Pulmonary artery endothelial cell (primary cell): ENCODE measurements at places on chromosomes 6 and 20.

DNA sequence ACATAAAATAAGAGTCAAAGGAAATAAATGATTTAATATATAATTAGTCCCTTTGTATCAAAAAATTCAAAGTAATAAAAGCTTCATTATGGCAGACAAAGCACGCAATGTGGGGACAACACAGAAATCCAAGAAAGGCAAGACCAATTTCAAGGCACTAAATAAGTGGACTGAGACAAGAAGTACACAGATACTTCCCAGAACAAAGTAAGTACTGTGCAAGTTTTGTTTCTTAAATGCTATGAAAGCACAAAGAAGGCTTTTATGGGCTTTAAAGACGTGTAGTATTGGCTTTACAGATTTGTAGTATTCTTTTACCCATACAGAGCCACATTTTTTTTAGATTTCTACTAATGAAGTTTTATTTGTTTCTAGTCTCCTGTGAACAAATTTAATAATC is 174.6 kb downstream of the TRDN start:
- no peak for DNase-seq

GRCh38 chr6:101296169-101296960 is 97.1 kb upstream of the GRIK2 start:
- no peak for DNase-seq

- DNase-seq = peak; percentile 3
These were observed 802.9 kb downstream of the MAFB start for GRCh38 chr20:39885975-39886649.

- no peak for DNase-seq
These were observed 91.3 kb downstream of the FRK start for GRCh38 chr6:115969207-115969929.

DNA sequence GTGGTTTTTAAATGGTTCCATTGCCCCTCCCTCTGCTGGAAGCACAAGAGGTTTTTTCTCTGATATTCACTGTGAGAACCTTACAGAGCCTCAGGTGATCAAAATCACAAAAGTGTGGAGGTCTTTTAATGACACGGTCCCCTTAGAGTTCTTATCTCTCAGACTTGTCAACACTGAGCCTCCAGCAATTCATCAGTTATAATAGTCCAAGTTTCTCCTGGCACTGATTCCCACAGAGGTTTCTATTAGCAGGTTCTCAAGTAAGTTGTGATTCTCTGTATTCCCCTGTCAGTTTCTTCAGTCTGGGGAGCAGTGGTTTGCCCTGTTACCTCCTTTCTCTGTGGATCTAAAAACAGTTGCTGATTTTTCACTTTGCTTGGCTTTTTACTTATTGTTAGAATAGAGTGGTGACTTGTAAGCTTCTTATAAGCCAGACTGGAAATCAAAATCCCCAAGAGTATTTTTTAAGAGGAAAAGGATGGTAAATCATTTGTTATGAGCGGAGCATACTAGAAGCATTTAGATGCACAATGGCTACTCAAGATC is 157.4 kb upstream of the BMP5 start:
- no peak for DNase-seq

- no peak for DNase-seq
These were observed 180.0 kb upstream of the UST start for GRCh38 chr6:148566664-148567350.

GRCh38 chr6:150087336-150087735 is 18.4 kb upstream of the ULBP3 start:
- no peak for DNase-seq

GRCh38 chr20:57394121-57395082 is 3.2 kb downstream of the RBM38 start:
- no peak for DNase-seq

- no peak for DNase-seq
These were observed 14.8 kb downstream of the MTHFD1L start for GRCh38 chr6:150880336-150880735.

- no peak for DNase-seq
These were observed 11.1 kb upstream of the SLC16A10 start for GRCh38 chr6:111076024-111076695.

GRCh38 chr6:24494821-24495795 is at the start of gene ALDH5A1:
Gene ALDH5A1, plus strand, starts transcription at chr6:24494969. Its CDS starts 28 bp downstream, at chr6:24494997.
- DNase-seq = peak; percentile 11

DNA sequence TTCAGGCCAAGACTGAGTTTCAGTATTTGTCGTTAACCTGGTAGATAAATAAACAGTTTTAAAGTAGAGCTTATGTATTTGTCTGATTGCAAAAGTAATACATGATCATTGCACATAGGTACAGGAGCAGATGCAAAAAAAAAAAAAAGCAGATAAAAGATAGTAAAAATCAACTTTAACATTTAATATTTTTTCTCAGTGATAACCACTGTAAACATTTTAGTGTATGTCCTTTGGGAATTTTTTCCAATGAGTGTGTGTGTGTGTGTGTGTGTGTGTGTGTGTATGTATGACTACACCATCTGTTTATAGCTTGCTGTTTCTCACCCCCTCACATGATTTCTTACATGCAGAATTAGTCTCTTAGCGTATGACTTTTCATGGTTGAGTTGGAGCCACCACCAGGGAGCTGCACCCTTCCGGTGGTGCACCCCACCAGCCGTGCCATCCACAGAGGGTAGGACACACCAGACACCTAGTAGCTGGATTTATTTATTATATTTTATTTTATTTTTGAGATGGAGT is 26.3 kb downstream of the WRNIP1 start:
- no peak for DNase-seq

- DNase-seq = peak; percentile 40
These were observed 202.8 kb downstream of the BTBD9 start for GRCh38 chr6:38436726-38437465.

DNA sequence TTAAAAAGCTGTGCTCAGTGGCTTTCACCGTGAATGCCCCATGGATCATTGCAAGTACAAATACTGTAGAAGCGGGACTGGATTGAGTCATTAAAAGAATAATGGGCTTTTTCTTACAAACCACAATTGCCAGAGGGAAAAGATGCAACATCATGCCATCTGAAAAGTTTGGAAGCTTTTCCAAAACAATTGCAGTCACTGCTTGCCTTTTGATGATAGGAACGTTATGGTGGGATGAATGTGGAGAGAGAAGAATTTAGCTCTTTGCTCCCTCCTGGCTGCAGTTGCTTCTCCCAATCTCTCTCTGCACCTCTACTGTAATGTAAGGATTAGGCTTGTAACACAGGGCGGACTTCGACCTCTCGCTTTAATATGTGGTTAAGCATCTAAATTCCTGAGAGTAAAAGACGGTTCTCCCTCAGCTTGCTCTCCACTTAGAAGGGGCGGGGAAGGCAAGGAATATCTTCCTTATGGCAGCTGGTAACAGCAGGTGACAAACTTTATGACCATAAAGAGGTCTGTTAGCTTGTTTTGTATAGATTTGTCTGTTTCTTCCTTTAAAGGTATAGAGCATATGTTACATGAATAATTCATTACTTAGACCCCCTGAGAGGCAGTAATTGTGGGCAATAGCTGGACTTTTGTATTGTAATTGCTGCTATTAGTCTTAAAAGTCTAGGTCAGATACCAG is 376.1 kb downstream of the UTRN start:
- no peak for DNase-seq

- DNase-seq = no peak
These were observed 129.6 kb downstream of the EDN1 start for GRCh38 chr6:12419631-12420272.

DNA sequence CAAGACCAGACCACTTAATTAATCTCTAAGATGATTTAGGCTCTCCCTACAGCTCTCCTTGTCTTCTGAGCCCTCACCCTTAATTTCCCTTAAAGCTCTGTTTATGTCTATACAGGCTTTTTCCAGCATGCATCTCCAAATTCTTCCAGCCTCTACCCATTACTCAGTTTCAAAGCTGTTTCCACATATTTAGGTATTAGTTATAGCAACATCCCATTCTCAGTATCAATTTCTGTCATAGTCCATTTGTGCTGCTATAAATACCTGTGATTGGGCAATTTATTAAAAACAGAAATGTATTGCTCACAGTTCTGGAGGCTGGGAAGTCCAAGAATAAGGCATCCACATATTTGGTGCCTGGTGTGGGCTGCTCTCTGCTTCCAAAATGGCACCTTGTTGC is 2.3 kb upstream of the SERPINB1 start:
- DNase-seq = no peak

GRCh38 chr20:37438464-37439222 is 82.4 kb upstream of the NNAT start:
- DNase-seq = no peak
